ENCODE measurements at places on chromosomes 2 and 18. TPM values are rescaled to one million over a fixed set of nuclear protein-coding genes. Genes with fewer than 3 reads are reported as not detected.

SH3RF3 gene
- 1.3 TPM for total RNA-seq

STARD6 gene
- not detected for total RNA-seq

ANKRD30BL gene
- total RNA-seq = not detected

EVA1A gene
- 27.5 TPM for total RNA-seq

SCN3A gene
- total RNA-seq = 0.52 TPM

TYMS gene
- total RNA-seq = 1.8 TPM

FIGN gene
- total RNA-seq = 3.4 TPM

GALNT3 gene
- total RNA-seq = 64.9 TPM

Data from body of pancreas (tissue), 4 donors.